ENCODE measurements at places on chromosomes 11 and 22.

GRCh38 chr11:11971906-11972547 lies 36.4 kb downstream of the DKK3 start:
- DNase-seq, result no peak

- DNase-seq, result no peak
Observed at GRCh38 chr22:46567471-46567870, 30.1 kb upstream of the CELSR1 start.

GRCh38 chr11:102802341-102802740 lies 4.4 kb upstream of the MMP1 start:
- no peak for DNase-seq

GRCh38 chr11:19890308-19890707 lies 177.7 kb downstream of the NAV2 start:
- no peak for DNase-seq

GRCh38 chr22:28183078-28183860 lies 264.2 kb upstream of the PITPNB start:
- DNase-seq, result no peak

- DNase-seq, result no peak
Observed at GRCh38 chr22:19543970-19544708, 19.9 kb upstream of the CLDN5 start.
